ENCODE measurements at places on chromosomes 4 and X.

DNA sequence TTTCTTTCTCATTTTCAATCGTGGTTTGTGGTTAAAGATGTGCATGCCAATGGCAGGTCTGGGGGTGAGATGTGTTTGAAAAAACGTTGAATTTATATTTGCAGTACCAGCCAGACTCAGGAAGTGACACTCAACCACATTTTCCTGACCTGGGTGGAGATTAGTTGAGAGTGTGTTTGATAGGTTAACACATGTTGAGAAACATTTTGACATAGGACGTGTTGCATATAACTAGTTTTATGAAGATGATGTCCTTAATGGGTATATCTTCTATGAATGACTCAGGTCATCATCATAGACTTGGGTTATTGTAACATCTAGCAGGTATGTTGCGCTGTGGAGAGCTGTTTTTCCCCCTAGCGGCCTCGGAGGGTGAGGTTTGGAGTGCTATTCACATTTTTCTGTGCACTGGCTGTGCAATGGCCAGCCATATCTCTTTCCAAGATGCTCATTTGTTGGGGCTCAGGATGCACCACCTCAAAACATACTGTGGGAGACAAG lies 21.7 kb upstream of the CD38 start:
- DNase-seq: no peak

DNA sequence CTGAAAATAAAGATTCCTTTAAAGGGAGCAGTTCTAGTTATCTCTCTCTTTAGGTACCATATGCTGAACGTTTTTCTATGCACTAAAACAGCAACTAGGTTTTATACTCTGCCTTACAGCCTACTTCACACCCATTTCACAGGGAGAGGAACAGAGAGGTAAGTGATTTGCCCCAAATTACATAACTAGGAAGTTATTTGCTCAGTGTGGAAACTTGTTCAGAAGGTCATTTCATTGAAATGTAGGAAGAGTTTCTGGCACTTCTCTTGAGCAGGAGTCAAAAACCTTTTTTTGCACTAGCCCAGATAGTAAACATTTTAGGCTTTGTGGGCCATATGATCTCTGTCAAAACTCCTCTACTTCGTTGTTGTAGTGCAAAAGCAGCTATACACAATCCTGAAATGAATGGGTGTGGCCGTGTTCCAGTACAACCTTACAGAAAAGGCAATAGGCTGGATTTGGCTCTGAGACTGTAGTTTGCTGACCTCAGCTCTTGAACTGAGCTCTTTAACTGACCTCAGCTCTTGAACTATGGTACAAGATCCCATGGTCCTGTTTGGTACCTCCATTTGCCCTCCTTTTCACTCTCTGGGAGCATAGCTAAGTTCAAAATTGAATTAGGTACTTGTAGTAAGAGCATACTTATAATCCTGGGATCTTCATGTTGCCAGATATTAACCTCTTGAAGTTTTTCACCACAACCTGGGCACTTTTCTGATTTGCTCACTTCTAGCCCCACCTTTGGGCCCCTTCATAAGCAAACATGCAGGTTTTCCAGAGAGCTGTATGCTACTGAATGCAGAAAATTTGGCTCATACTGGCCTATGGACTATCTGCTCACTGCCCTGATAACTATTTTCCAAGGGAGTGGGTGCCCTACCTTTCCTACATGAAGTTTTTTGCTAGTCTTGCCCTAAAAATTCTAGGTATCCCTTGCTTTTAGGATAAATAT lies 53.3 kb downstream of the AR start:
- no peak for DNase-seq

DNA sequence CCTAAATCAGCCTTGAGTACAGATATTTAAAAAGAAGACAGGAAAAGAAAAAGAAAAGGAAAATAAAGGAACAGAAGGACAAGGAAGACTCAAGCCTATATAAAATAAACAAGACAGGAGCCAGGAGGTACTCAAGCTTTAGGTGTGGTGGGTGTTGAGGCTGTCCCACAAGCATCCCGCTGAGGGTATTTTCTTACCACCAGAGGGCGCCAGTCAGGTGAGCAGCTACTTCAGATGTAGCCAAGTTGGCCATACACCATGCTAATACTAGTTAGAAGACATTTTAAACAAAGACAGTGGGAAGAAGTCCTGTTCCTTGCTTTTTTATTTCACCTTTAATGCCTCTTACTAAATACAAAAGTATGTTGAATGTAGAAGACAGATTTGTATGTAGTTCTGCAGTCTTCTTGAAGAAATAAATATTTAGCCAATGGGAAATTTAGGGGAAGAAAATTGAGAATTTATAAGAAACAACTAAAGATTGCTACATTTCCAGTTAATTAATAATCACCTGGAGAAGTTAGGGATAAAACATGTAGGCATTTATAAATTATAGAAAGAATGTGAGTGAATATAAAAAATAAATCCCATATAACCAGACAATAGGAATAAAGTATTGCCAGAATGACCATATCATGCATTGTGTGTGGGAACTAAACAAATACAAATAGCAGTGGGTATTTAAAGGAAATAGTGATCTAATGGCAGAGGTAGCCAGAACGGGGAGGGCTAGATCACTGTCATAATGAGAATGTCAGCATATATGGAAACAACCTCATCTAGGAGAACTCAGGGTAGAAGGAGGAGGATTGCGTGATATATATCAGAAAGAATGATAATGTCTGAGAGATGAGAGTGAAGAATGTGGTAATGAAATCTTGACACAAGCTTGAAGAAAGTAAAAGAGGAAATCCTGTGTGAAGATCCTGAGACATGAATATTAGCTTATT lies 71.0 kb downstream of the MTHFD2L start:
- DNase-seq: peak; percentile 23

- no peak for DNase-seq
Measured at GRCh38 chr4:163556177-163556576, 61.7 kb downstream of the TMA16 start.

GRCh38 chr4:168796362-168797106 lies 213.5 kb downstream of the CBR4 start:
- no peak for DNase-seq

- DNase-seq: peak; percentile 57
Measured at GRCh38 chr4:1748465-1748995, 27.2 kb downstream of the TACC3 start.

GRCh38 chrX:3216581-3217180 lies 129.8 kb downstream of the MXRA5 start:
- DNase-seq: no peak

GRCh38 chr4:95444812-95445211 lies 104.0 kb downstream of the UNC5C start:
- no peak for DNase-seq

- DNase-seq: no peak
Measured at GRCh38 chr4:109662771-109663170, 40.5 kb downstream of the CASP6 start.

DNA sequence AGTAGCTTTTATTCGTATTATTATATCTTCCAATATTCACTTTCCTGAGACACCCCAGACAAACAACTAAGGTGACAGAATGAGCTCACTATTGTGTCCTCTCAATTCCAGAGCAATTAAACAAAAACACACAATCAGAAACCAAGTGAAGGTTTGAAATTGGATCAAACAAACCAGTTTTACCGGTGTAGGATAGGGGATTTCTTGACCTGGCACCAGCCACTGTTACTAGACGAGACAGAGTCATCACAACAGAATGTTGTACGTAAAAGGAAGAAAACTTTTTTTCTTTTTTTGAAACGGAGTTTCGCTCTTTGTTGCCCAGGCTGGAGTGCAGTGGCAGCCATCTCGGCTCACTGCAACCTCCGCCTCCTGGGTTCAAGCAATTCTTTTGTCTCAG lies 43.7 kb downstream of the LDOC1 start:
- DNase-seq: no peak

DNA sequence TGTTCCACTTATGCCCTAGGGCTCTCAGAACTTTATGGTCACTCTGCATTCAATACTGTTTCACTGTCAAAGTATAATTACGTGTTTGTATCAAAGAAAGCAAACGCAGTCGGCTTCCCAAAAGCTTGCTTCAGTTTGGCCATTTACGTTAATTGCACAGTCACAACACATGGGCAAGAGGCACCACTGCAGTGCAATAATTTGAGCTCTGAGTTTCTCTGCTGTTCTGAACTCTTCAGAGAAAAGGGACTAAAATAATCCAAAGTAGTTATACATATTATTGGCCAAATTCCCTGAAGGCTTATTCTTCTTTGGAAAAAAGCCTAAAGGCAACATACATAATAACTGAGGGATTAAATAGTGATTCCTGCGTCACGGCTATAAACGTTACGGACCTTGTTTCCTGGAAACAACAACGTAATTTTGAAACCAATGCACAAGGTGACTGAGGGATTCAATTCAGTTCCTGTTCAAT lies 51.3 kb downstream of the RNF150 start:
- DNase-seq: no peak

GRCh38 chr4:57303012-57303751 lies 193.0 kb upstream of the IGFBP7 start:
- no peak for DNase-seq

DNA sequence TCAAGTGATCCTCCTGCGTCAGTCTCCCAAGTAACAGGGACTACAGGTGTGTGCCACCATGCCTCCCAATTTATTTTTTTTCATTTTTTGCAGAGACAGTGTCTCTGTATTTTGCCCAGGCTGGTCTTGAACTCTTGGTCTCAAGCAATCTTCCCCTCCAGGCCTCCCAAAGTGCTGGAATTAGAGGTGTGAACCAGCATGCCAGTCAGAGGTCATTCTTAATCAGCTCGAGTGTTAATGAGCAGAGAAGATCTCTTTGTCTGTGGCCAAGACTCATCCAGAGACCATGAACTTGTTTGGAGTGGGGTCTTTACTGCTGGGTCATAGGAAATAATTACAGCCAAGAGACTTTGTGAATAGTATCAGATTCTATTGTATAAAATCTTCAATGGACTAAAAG lies 99.2 kb upstream of the AP1S2 start:
- no peak for DNase-seq

GRCh38 chr4:109067508-109068235 lies 234.8 kb downstream of the COL25A1 start:
- no peak for DNase-seq

DNA sequence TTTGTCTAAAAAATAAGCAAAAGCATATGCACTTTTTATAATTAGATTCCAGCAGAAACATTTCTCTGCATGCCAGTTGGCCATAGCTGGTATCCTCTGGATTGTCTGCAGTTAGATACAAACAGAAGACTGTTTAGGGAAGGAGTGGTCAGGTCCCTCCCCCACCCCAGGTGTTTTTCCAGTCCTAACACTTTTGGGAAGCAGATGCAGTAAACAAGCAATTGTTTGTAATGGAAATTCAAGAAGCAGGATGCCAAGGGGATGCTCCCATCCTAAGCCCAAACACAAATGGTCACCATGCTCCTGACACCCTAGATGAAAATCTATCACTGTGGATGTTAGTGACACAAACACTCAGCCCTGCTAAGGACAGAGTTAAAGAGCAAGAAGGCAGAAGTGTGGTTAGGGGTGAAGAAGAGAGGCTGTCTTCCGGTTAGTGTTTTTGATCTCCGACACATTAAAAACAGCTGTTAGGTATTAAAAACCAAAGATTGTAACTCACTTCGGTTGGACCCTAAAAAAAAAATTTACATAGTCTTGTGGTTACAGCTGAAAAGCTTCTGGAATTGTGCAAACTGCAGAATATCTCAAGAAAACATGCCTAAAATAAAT lies 7.9 kb downstream of the LEF1 start:
- no peak for DNase-seq

- no peak for DNase-seq
Measured at GRCh38 chr4:72290737-72291136, 258.9 kb downstream of the NPFFR2 start.

GRCh38 chrX:45445745-45446412 lies 245.2 kb upstream of the DIPK2B start:
- DNase-seq: no peak

DNA sequence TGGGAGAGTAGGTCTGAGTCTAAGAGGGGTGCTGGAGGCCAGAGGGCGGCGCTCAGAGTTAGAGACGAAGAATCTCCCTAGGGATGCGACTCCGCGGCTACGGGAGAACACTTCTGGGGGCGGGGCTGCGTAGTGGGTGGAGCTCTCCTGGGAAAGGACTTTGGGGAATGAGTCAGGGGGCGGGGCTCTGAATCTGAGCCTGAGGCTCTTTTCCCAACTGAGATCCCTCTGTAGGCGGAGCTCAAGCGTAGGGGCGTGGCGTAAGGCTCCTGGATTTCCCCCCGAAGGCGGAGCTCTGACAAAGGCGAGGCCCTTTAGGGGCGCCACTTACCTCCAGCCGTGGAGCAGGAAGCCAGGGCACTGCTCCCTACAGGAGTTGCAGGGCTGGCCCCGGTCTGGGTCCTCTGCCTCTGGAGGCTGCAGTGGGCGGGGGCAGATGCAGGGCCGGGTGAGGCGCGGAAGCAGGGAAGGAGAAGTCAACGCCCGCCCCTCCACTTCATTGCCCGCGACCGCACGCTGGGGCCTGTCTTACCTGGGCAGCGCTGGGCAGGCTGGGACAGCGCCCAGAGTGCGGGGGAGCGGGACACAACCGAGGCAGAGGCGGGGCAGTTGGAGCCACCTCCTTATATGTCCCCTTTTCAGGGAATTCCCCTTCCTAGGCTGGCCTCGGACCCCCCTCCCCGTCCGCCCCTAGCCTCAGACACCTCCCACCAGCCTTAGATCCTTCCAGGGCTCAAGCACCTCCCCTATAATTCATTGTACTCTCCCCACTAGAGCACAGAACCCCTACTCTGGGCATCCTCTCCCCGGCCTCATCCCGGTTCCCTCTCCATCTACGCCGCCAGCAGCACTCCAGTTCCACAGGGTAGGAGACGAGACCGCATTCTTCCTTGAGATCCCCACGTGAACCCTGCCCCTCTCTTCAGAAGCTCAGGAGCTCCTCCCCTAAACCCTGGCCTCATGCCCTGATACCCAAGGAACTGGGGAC lies 1.6 kb downstream of the PRICKLE3 start:
- DNase-seq: no peak

DNA sequence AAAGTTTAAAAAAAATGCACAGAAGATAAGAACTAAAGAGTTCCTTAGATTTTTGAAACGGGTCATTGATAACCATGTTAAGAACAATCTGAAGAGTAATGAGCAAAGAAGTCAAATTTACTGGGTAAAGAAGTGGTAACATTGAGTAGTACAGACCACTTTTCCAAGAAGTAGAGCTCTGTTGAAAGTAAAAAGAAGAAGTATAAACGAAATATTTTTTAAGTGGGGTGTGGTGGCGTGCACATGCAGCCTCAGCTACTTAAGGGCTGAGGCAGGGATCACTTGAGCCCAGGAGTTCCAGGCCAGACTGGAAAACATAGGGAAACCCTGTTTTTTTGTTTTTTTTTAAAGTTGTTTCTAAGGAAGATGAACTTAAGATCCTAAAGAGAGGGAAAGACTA lies 68.5 kb downstream of the UBA6 start:
- no peak for DNase-seq

- DNase-seq: no peak
Measured at GRCh38 chr4:143559757-143560147, 46.2 kb downstream of the SMARCA5 start.

- DNase-seq: no peak
Measured at GRCh38 chrX:66012094-66012534, 27.8 kb downstream of the VSIG4 start.

GRCh38 chr4:25870081-25870480 lies 7.3 kb upstream of the SEL1L3 start:
- no peak for DNase-seq

DNA sequence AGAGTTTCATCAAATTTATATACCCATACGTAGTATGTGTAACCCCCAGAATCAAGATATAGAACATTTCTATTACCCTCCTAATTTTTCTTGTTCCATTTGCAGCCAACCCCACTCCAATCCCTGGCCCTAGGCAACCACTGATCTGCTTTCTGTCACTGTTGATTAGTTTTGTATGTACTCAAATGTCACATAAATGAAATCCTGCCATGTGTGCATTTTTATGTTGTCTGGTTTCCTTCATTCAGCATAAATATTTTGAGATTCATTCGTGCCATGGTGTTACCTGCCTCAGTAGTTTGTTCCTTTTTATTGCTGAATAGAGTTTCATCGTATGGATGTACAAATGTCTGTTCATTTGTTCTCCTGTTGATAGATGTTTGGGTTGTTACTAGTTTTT lies 126.3 kb downstream of the MID1IP1 start:
- no peak for DNase-seq
